ENCODE measurements at places on chromosomes 6 and 20.

GRCh38 chr20:3032624-3033023 lies 10.8 kb upstream of the GNRH2 start:
- DNase-seq, result no peak

DNA sequence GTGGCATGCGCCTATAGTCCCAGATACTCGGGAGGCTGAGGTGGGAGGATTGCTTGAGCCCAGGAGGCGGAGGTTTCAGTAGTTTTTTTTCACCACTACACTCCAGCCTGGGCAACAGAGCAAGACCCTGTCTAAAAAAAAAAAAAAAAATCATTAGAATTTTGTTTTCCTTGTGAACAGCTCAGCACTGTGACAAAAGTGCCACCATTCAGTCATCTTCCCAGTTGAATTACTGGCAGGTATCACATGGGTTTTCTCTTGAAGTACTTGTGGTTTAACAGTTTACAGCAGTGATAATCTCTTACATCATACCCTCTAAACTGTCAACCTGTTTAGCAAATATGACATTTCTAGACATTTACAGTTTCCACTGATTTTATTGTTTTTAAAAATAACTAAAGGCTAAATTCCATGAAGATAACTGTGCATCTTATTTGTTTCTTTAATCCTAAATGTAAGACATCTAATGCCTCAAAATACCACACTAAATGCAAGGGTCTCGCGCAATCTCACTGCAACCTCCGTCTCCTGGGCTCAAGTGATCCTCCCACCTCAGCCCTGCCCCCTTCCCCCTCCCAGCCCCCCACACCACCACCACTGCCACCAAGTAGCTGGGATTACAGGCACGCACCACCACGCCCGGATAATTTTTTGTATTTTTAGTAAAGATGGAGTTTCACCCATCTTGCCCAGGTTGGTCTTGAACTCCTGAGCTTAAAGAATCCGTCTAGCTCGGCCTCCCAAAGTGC lies 7.0 kb downstream of the TRPC4AP start:
- DNase-seq, result no peak

GRCh38 chr6:137724495-137725211 lies 142.4 kb upstream of the TNFAIP3 start:
- DNase-seq, result no peak

- no peak for DNase-seq
Observed at GRCh38 chr6:154474648-154475428, 35.6 kb downstream of the CNKSR3 start.

DNA sequence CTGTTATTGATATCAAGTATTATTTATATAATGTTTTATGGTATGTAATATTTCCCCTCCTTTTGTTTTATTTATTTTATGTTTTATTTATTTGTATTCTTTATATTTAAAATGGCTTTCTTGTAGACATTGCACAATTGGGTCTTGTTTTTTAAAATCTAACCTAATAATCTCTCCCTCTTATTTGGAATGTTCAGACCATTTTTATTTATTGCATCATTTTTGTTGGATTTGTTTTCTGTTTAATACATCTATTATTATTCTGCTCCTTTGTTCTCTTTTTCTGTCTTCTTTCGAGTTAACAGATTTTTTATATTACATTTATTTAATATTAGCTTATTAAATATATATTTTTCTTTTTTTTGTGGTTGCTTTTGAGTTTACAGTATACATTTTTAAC lies 43.1 kb upstream of the SLC35B3 start:
- DNase-seq, result no peak

DNA sequence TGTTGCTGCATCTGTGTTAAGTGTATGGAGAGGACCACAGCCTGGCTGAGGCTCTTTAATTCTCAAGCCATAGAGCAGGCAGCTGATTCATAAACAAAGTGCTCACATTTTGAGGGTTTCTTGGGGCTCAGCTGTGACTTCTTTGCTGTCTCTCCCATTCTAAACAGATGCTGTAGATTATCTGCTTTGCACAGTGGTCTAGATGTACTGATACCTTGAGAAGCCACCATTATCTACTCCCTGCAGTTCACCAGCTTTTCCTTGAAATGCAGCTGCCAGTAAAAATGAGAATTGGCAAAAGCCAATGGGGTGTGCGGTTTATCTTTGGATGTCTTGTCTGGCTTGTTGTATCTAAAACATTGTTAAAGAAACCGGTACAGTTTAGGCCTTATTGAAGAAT lies 5.2 kb upstream of the CNR1 start:
- no peak for DNase-seq

- no peak for DNase-seq
Observed at GRCh38 chr20:53652859-53653517, 59.3 kb upstream of the ZNF217 start.

- DNase-seq, result no peak
Observed at GRCh38 chr20:8803065-8803464, 265.8 kb upstream of the PLCB4 start.

Data from central memory CD4-positive, alpha-beta T cell (primary cell).